ENCODE measurements at places on chromosomes 4 and X.

GRCh38 chrX:9341291-9342201 lies 123.3 kb upstream of the TBL1X start:
- no peak for DNase-seq

DNA sequence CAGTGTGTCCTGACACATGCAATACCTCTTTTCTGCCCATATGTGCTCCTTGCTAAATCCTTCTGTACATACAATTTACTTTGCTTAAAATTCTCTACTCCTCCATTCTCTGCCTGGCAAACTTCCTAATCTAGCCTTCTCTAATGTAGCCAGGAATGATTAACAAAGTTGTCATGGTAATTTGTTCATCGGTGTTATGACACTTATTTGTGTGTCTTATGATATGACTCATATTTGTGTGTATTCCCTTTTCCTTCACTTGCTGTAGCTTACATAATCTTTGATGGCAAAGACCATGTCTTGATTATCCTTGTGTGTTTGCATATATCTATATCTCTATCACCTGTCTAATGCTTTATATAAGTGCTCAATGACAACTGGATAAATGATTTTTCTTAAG lies 133.3 kb downstream of the COL25A1 start:
- peak; percentile 62 for DNase-seq

- DNase-seq: peak; percentile 24
These were observed 636.9 kb upstream of the BOD1L1 start for GRCh38 chr4:14264437-14264836.

GRCh38 chr4:78864405-78865024 lies 74.7 kb downstream of the PAQR3 start:
- peak; percentile 80 for DNase-seq

DNA sequence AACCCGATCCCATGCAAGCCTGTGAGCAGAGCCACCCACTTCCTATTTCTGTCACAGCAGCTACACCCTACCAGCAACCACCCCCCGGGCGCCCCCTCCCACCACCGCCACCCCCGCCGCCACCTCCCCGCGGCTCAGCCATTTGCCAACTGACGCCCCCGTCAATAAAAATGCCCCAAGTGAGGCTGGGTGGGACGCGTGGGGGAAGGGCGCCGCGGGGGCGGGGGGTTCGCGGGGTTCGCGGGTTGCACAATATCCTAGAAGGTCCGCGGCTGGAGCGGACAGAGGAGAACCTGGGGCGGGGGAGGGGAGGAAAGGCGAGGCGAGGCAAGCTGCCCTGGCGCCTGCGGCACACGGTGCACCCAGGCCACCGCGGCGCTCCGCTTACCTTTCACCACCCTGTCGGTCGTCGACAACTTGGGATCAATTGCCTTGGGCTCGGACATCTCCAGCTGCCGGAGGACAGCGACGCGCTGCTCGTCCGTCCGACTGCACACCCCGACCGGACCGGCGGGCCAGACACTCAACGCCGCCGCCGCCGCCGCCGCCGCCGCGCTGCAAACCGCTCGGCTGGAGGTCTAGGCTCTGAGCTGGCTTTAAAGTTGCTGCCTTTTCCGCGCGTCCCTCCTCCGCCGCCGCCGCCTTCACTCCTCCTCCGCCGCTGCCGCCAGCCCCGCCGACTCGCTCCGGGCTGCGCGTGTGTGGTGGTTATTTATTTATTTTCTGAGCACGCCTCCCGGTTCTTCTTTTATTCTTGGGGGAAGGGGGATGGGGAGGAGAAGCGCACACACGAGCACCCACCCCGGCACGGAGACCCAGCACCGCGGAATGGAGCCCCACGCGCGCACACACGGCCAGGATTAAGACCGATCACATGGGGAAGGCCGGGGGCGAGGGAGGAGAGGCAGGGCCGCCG lies 717 bp downstream of the PPP3CA start:
- DNase-seq: peak; percentile 21

DNA sequence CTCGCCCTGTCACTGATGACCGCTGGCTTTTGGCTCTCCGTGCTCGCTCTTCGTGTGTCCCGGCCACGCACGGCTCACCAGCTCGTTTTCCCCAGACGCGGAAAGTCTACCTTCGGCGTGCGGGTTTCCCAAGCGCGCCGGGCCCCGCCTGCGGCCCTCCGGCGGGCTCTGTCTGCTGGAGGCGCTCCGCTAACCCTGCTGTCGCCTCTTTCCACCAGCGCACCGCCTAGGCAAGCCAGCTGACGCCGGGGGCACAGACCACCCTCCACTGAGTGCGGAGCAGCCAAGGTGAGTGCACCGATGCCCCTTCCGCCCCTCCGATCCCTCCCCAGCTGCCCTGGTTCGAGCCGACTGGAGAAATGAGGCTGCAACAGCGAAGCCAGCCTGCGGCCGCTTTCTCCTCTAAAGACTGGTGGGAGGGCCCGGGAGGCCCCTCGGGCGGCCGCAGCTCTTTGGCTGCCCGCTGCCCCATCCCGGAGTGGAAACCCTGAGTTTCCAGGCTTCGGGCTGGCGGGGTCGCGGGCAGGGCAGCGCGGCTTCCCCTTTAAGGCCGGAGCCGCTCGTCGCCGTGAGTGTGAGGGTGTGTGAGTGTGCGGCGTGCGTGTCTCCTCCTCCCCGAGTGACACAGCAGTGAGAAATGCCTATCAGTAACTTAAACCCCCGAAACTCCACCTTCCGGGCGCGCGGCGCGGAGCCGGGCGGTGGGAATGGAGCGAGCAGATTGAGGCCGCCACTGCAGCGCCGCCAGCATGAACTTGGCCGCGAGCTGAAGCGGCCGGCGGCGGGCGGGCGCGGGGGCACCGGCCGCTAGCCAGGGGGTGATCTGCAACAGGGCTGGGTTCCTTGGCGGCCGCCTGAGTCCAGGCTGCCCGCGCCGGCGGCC lies at the start of gene MAMLD1:
TSS of gene MAMLD1 (plus strand) at position 719 of the 883 bp plus-strand sequence. CDS start 82,200 bp downstream, outside the sequence.
- DNase-seq: peak; percentile 62
